ENCODE measurements at places on chromosomes 12 and 14. TPM values are rescaled to one million over a fixed set of nuclear protein-coding genes. Genes with fewer than 3 reads are reported as not detected.

FOXN4 gene
- polyA plus RNA-seq: 1.8 TPM

ABHD12B gene
- polyA plus RNA-seq: 0.74 TPM

DEGS2 gene
- 10.8 TPM for polyA plus RNA-seq

PIP4K2C gene
- polyA plus RNA-seq: 47.4 TPM

- DNase-seq: no peak
Observed at GRCh38 chr12:59736786-59737185, 141.0 kb downstream of the SLC16A7 start.
